NT2/D1 (cell line): ENCODE measurements at places on chromosomes 7 and 10.

DNA sequence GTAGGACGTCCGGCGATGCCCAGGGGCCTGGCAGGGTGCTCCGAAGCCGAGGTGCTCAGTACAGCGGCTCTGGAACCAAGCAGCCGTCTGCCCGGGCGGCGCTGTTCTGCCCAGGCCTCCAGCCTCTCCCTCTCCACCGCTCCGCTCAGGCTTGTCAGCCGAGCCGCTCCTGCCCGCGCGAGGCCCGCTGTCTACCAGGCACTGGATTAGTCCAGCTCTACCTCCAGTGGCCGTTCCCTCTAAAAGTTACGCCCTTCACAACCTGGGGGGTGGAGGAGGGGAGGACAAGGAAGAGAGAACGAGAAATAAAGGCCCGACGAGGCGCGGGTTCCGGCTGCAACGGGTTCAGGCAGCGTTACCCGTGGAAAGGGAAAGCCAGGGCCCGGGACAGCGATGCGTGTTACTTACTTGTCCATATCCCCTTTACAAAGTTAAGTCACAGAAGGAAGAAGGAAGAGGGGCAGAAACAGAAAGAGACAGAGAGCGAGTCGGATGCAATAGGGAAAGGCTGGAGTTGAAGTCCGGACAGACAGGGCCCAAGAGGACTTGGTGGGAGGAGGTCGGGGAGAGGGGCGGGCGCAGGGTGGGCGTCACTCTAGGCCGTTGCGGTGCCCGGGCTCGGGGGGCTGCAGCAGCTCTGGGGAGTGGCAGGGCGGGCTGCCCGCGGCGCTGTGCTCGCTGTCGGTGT is 2.8 kb downstream of the SP8 start:
- no peak for DNase-seq

DNA sequence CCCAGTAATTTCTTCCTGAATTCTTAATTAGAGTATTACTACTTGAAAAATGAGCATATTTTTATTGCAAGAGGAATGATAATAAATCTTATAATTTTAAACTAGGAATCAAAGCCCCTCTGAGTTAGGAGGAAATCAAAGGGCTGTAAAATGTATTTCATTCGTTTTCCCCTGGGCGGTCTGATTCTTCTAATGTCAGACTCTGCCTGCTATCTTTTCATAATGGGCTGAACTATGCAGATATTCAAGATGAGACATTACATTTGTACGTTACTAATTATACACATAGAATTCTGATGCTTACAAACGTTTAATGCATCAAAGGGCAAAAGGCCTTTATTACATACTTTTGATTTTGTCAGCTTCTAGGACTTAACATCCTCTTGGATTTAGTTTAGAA is 16.0 kb upstream of the TRUB1 start:
- DNase-seq: no peak

DNA sequence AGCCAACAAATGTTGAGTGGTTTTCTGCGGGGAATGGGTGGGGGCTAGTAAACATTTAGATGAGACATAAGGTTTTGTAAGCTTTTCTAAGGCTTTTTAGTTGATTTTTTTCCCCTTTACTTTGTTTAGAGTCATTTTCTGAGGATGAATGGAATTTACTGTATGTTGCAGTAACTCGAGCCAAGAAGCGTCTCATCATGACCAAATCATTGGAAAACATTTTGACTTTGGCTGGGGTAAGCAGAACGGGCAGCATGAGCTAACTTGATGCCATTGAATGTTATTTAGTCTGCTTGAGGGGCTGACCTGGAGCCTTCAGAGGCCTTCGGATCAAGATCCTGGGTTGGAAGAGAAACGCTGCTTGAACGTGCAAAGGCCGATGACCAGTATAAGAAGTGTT is 37.3 kb downstream of the FBH1 start:
- no peak for DNase-seq

- DNase-seq: no peak
These were observed 535.1 kb downstream of the INHBA start for GRCh38 chr7:41167836-41168235.

- DNase-seq: no peak
These were observed 136.4 kb upstream of the ITGB1 start for GRCh38 chr10:33094263-33095051.
